ENCODE measurements at places on chromosomes 3 and 15.

DNA sequence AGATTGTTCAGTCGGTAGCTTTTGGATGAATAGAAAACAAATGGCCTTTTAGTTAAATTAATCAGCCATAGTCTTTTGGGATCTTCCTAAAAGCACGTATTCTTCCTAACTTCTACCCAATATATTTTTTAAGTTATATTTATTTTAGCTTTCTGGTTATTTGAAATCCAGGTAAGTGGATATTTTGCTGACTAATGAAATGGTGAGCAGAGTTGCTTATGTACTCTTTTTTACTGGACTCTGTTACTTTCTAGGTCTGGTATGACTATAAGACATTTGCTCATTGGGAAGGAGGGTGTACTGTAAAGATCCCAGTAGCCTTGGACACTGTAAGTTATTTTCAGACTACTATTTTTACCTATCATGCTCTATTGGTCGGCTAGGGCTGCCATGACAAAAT, 13.8 kb upstream of the CAPN3 start:
- DNase-seq = no peak

- no peak for DNase-seq
Measured at GRCh38 chr3:189168711-189169110, 3.1 kb upstream of the TPRG1 start.

GRCh38 chr15:50113187-50113505, 5.9 kb downstream of the ATP8B4 start:
- no peak for DNase-seq

GRCh38 chr3:147705651-147706051, 296.5 kb downstream of the ZIC1 start:
- DNase-seq = no peak

GRCh38 chr15:45645026-45645980, 10.5 kb downstream of the SQOR start:
- no peak for DNase-seq
